Frontal cortex (tissue), 4 donors: ENCODE measurements at places on chromosomes 16 and 17.

- DNase-seq: no peak
Observed at GRCh38 chr16:87125206-87126155, 191.7 kb downstream of the C16orf95 start.

DNA sequence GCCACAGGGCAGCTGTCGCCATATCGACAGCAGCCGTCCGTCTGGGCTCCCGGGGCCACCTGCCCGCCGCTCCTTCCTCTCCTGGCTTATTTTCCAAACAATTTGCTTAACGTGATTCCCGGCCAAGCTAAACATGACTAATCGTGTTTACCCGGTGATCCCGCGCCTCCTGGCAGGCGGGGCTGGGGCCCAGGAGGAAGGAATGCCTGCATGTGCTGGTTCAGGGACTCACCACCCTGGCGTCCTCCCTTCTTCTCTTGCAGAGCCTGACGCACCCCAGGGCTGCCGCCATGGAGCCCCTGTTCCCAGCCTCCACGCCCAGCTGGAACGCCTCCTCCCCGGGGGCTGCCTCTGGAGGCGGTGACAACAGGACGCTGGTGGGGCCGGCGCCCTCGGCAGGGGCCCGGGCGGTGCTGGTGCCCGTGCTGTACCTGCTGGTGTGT, 6.1 kb downstream of the SSTR5 start:
- no peak for DNase-seq

- no peak for DNase-seq
Observed at GRCh38 chr16:67517155-67517445, 11.5 kb upstream of the RIPOR1 start.

- DNase-seq: no peak
Observed at GRCh38 chr16:49639739-49640431, 216.0 kb downstream of the ZNF423 start.

DNA sequence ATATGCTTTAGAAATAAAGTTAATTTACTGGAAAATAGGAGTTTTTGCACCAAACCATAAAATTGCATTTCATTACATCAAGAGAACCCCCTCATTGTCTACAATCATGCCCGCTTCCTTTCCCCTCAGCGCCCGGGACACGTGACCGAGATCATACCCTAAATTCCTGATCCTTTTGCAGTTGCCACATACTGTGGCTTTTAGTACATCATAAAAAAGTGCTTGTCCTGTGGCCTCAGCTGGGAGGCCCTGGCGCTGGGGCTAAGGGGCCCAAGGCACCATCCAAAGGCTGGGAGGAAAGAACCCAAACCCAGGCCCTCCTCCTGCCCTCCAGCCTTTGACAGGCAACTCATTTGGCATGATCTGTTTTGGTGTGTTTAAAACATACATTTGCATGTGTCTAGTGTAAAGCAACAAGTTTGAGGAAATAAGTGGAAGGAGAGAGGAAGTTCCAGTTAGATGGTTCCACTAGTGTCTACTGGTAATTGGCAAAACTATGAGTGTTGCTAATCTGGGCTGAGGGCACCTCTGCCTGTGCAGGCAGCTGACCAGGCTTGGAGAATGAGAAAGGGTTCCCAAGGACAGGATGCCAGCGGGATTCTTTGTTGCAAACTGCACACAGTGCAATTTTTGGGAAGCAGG, 6.0 kb downstream of the CDK5R1 start:
- no peak for DNase-seq

- DNase-seq: no peak
Observed at GRCh38 chr16:85258629-85259028, 146.4 kb upstream of the CIBAR2 start.

- DNase-seq: no peak
Observed at GRCh38 chr17:32870027-32870670, 6.8 kb downstream of the MYO1D start.

GRCh38 chr17:42530952-42531454, 5.0 kb upstream of the NAGLU start:
- DNase-seq: no peak

DNA sequence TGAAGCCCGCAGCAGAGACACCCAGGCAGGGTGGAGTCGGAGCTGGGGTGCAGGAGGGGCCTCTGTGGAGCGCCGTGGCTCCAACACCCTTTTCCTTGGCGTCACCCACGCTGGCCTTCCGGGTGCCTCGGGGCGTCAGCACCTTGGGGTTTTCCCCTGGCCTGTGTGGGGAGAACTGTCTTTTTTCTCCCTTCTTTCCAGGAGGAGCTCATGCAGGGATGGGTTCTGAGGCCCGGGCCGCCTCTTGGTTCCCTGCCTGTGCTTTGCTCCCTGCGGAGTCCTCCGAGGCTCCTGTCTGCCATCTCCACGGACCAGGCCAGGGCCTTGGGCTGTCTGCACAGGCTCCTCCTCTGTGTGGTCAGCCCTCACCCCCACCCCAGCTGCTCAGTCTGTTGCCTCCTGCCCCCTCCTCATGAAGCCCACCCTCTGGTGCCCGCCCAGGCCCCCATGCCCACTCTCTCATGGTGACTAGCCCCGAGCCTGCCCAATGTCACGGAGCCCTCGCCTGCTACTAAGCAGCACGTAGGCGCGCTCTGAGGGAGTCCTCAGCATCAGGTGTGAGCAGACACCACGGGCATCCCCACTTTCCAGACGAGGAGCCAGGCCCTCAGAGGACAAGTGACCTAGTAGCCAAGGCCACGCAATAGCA, 5.0 kb downstream of the KATNB1 start:
- no peak for DNase-seq

DNA sequence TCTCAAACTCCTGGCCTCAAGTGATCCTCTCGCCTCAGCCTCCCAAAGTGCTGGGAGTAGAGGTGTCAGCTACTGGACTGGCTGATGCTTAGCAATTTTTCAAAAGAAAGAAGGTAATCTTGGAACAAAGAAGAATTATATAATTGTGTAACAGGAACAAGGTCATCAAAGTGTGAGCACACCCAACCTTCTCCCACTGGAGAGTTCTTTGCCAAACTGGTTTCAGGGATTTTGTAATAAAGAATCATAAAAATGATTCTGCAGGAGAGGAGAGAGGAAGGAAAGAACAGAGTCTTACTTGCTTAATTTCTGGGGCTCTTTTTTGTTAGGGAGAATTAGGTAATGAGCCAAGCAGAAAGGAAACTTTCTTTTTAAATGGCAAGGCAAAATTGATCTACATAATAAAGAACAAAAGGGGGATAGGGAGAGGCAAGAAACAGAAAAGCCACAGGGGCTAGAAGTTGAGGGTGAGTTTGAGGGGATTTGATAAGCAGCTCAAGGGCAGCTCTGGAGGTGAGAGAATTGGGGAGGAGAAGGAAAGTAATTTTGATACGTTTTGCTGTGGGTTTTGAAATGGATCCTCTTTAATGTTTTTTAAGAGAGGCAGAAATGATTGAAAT, 21.3 kb downstream of the CHD9NB start:
- DNase-seq: no peak

DNA sequence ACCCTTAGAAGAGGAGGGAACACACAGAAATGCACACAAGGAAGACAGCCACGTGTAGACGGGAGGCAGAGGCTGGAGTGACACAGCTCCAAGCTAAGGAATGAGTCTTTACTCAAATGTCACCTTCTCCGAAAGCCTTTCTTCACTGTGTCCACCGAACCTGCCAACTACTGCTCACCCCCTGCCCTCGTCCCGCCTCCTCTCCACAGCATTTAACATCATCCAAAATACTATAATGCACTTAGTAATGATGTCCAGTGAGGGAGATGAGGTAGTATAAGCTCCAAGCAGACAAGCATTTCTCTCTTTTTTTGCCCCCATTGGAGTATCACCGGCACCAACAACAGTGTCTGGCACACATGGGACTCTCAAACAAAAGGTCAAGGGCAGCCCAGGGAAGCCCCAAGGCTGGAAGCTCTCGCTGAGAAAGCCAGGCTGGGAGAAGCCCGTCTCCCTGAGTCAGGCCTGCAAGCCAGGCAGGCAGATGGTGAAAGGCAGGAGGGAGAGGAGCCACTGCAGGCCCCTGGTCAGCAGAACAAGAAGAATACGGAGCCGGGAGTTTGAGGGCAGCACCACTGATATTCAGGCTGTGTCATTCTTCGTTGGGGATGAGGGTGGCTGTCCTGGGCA, 25.9 kb downstream of the ZFHX3 start:
- no peak for DNase-seq
